Skeletal muscle cell (primary cell): ENCODE measurements at places on chromosomes 2 and 18.
A peak's percentile ranks its signal among the peaks of the same experiment; 100 is the strongest.

GRCh38 chr2:201523506-201523905, 72.0 kb downstream of the STRADB start:
- DNase-seq = no peak

DNA sequence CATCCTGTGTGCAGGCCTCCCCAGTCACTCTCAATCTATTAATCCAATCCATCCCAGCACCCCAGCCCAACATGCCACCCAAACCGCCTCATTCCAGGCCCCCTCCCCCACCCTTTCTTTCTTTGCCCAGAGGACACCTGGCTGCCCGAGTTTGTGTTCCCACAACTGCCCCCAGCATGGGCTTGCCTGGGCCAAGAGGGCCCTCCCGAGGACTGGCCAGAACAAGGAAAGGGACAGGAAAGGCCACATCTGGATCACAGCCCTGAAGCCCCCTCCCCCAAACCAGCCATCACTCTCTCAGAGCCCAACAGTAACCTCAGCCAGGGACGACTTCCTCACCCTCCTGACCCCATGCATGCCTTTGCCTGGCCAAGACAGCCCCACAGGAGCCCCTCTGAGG, 1.2 kb downstream of the TNS1 start:
- no peak for DNase-seq

DNA sequence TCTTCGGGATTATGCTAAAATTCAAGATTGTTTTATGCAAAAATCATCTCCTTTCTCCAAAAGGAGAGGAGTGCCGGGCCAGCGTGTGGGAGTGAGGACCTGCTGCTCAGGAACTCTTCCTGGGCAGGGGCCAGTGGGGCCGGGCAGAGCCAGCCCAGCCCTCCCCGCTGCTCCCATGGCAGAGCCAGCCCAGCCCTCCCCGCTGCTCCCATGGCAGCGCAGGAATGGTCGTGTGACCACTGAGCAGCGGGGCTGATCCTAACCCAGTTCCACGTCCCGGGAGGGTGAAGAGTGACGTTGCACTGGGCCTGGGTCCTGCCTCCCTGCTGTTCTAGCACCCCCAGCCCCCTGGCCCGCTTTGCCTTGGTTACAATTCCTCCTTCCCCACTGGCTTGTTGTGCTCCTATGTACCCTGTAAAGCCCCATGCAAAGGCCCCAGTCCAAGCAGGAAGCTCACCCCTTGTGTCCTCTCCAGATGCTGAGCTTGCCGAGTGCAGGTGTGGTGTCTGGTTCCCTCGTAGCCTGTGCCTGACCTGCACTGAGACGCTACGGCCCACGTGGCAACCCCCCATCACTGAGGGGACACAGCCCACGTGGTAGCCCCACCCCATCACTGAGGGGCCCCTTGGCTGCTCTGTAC, 11.4 kb upstream of the NEU4 start:
- no peak for DNase-seq

DNA sequence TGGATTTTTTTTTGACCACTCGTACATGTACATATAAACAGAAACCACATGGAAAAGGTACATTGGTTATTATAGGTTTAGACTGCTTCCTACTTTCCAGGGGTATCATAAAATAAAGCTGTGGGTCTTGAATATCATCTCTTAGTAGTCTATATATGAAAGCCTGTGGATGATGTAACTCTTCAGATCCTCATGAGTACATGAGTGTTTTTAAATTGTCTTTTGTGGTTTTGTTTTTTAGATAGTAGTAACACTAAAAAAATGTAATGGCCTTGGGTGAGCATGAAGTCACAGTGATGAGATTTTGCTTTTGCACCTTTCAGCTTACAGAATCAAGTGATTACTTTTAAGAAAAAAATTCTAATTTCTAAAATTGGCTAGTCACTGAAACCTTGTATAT, 80.2 kb downstream of the RAB3GAP1 start:
- DNase-seq = peak; percentile 20

DNA sequence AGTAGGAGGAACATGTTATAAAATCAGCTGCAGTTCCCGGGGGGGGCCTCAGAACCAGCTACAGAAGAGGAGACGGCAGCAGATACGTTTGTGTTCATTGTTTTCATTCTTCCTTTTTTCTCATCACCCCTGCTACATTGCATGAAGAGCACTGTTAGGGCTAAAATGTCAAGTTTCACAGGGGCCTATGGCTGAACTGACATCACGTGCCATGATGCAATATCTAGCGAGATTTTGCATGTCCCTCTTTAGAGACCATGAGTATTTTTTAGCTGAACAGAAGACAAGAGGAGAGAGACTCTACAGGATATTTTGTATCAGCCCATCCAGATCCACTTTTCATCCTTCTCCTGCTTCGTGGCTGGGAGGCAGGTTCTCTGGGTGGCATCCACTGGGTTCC, 97.6 kb downstream of the MRPS9 start:
- DNase-seq = no peak

DNA sequence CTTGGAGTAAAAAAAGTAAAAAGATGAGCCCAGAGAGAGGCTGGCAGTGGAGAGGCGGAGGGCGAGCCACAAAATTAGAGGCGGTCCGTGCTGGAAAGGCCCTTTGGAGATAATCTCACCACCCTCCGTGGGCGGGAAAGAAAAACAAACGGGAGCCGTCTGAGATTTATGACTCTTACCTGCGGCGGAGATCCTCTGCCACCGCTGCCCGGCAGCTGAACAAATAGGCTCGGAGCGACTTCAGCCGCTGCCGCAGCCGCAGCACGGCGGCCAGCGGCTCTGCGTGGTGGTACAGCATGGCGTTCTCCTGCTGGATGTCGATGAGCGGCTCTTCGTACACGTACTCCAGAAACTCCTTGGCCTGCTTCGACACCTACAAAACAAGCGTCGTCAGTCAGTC, 94.6 kb downstream of the PLEKHM3 start:
- no peak for DNase-seq

GRCh38 chr2:85308201-85308600, 19.6 kb downstream of the TGOLN2 start:
- no peak for DNase-seq

GRCh38 chr2:174553811-174554493, 43.7 kb downstream of the WIPF1 start:
- no peak for DNase-seq

- DNase-seq = no peak
Measured at GRCh38 chr18:59876310-59876626, 23.5 kb upstream of the PMAIP1 start.

DNA sequence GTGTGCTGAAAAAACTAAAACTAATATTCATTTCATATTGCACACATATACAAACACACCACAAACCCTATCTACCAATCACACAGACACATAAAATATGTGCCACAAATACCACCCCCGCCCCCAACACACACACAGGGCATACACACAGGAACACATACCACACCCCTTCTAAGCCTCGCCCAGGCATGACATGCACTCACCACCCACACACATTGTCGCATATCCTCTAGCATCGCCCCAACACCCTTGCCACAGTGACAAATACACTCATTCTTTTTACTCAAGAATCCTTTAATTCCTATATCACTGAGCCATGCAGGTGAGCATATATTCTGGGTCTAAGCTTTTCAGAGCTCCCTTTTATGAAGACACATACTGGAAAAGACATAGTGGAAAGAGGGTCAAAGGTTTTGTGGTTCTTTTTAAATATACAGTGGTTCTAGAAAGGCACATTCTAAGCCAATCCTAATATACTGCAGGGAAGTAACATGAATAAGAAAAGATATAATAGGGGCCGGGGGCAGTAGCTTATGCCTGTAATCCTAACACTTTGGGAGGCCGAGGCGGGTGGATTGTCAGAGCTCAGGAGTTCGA, 24.5 kb upstream of the LCLAT1 start:
- DNase-seq = peak; percentile 23

GRCh38 chr2:20744366-20745335, 77.7 kb downstream of the GDF7 start:
- no peak for DNase-seq

GRCh38 chr18:36314754-36315153, 17.2 kb downstream of the FHOD3 start:
- DNase-seq = peak; percentile 94

DNA sequence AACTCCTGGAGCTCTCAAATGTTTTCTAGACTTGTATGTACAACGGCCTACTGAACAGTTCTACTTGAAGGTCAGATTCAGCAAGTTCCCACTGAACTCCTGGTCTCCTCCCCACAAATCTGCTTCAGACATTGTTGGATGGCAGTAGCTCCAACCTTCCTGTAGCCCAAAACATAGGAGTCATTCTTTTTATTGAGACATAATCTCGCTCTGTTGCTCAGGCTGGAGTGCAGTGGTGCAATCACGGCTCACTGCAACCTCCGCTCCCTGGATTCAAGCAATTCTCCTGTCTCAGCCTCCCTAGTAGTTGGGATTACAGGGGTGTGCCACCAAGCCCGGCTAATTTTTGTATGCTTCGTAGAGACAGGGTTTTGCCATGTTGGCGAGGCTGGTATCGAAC, 47.3 kb downstream of the QPCT start:
- DNase-seq = no peak

DNA sequence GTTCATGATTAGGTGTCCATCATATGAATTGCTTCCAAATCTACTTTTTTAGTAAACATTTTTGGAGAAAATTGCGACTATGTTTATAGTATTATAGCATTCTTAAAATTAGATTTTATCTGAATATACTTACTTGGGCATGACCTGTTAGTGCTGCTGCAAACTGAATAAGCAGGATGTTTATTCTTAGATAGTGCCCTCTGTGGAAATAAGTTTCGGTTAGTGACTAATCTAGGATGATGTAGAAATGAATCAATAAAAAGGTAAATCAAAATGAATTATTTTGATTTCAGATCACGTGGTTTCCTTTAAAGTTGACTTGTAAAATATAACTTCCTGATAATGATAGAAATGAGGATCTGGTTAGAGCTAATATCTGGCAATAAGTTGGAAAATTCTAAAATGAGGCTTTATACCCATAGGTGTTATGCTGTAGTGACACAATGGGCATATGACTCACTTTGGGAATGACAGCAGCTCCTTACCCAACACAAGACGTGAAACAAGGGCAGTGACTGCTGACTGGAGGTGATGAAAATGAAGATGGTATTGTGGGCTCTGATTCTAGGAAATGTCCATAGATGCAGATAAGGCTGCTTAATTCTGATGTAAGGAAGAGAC, 165.8 kb upstream of the TCF4 start:
- DNase-seq = no peak

DNA sequence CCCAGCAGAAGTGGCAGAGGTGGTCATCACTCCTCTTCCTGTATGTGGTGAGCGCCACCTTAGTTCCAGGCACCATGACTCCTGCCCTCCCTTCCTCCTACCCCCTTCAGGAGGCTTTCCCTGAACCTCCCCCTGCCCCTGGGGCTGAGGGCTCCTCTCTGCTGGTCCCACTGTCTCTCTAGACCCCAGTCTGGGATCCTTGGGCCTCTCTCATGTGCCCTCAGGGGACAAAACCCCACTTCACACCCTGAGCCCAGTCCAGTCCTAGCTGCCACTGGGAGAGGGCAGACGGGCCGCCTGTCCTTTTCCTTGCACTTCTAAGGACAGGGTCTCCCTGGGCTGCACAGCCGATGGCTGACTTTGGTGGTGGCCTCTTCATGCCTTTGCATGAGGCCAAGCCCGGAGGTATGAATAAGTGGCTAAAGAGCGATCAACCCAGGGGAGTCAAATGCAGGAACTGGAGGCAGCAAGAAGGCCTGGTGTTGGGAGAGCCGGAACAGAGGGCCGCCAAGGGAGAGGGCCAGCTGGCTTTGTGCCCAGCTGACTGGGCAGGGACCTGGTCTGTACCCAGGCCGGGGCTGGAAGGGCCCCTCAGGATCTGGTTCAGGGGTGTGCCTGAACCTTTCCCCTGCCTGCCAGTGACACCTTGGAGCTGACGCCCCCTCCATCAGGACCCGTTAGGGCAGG, 29.5 kb downstream of the GLI2 start:
- no peak for DNase-seq

GRCh38 chr2:74201196-74201595, 2.8 kb downstream of the MTHFD2 start:
- DNase-seq = no peak

DNA sequence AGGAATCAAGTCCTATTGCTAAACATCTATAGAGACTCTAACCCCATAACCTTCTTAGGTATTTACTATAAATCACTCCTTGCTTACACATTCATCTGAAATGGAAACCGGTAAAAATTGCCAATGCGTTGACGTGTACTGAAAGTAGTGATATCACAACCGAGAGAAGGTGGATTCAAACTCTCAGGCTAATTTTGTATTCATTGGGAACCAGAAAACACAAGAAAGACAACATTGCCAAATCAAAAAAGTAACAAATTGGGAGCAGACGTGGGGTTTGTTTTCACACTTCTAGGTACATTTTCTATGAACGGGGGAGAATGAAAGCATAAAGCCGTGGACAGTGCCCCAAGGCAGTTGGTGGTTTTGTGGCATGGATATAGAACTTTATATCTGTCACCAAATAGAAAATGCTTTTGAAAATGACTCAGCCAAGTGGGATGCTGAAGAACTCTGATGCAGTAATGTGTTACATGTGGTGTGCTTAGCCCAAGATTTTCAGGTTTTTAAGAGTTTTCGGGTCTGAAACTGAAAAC, 155.1 kb upstream of the RASGRP3 start:
- no peak for DNase-seq

DNA sequence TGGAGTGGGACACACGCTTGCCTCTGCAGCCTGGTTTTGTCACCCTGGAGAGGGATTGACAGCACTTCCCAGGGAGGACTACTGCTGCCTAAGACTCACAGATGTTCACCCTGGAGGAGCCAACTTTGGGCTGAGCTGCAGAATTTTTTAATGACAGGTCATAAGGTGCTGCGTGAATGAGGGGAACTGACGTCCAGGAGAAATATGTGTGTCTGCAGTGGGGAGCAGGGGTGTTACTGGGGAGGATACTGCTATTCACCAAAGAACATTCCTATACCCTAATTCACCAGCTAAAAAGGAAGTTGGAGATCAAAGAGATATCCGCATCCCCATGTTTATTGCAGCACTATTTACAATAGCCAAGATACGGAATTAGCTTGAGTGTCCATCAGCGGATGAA, 144.4 kb downstream of the MGAT5 start:
- DNase-seq = peak; percentile 77

DNA sequence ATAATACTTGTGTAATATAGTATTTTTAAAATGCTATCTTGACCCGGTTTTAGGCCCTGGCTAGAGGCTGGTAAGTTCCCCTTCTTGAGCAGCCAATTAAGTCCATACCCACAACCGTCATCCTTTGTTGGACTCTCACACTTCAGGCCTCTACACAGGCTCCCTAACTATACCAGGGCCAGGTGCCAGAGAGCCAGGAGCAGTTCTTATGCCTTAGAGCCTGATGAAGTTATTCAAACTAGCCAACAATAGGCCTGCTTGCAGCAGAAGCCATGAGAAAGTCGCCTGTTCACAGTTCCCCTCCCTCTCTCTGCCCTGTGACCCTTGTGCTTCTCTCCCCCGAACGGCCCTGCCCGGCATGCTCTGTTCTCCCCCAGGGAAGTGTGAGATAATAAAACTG, 454.2 kb upstream of the KLHL29 start:
- no peak for DNase-seq
